Common myeloid progenitor, CD34-positive (primary cell): ENCODE measurements at places on chromosomes 12 and 14.

GRCh38 chr14:99210333-99210732 is 61.7 kb downstream of the BCL11B start:
- H3K4me1 ChIP-seq = no peaks in the 10 kb centered on the region
- H3K27ac ChIP-seq = no peak overlapping the region
- no peaks in the 10 kb centered on the region for H3K36me3 ChIP-seq
- no peak overlapping the region for H3K4me3 ChIP-seq
- no peak for DNase-seq

- no peak overlapping the region for H3K4me3 ChIP-seq
- no peak overlapping the region for H3K27ac ChIP-seq
- DNase-seq = no peak
Measured at GRCh38 chr14:58871573-58871972, 233.8 kb downstream of the DACT1 start.

DNA sequence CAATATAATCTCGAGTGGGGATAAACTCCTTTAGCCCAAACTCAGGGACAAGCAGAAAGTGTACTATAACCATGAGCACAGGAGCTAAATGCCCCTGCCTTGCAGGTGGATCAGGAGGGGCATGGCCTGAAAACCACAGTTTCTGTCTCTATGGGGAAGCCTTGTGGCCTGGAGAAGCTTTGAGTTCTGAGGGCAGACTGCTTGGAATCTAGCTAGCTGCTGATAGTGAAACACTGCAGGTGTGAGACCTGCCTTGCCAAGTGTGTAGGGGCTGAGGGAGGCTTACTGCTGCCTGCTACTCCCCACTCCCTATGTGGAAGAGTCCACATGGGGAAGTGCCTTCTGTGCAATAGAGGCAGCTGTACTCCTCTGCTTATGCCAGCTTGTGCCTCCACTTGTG is 352.3 kb upstream of the OR4E1 start:
- DNase-seq = no peak
- H3K4me3 ChIP-seq = no peak overlapping the region
- peaks cover 4% of the 10 kb centered on the region for H3K4me1 ChIP-seq

DNA sequence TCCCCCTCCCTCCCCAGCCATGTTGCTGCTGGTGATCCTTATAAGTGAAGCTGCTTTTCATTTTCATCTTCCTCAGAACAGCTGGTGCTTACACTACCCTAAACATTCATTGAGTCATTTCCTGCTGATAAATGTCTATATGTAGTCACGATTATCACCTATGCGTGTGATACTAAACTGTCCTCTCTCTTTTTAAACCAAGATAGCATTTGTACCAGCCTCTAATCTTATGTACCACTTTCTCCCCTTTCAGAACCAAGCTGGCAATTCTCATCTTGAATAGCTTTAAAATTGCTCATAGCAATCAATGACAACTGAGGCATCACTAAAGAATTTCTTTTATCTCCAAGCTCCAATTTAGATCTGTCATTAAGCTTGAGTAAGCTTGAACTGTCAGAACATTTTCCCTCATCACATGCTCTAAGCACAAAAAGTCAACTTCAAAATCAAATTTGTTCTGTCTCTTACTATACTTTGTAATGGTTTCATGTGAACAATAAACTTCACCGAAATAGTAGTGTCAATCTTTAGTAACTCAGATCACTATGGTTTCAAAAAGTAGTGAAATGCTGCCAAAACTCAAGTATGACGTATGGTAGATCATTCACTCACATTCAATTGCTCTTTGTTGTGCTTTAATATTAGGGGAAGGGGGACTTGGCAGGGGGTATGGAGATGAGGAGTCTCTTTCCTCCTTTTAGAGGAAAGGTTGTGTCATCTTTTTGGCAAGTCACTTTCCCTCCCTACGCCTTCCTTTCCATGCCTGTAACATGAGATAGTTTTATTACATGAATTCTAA is 178.1 kb upstream of the NOVA1 start:
- H3K4me1 ChIP-seq = no peaks in the 10 kb centered on the region
- H3K27me3 ChIP-seq = no peaks in the 10 kb centered on the region
- H3K4me3 ChIP-seq = no peak overlapping the region
- H3K36me3 ChIP-seq = no peaks in the 10 kb centered on the region
- no peak overlapping the region for H3K27ac ChIP-seq

- H3K4me1 ChIP-seq = peaks cover 7% of the 10 kb centered on the region
- H3K4me3 ChIP-seq = no peak overlapping the region
- peak; percentile 45 for DNase-seq
- H3K27me3 ChIP-seq = no peaks in the 10 kb centered on the region
- H3K27ac ChIP-seq = no peak overlapping the region
Measured at GRCh38 chr12:93223440-93224426, 154.0 kb upstream of the NUDT4 start.

DNA sequence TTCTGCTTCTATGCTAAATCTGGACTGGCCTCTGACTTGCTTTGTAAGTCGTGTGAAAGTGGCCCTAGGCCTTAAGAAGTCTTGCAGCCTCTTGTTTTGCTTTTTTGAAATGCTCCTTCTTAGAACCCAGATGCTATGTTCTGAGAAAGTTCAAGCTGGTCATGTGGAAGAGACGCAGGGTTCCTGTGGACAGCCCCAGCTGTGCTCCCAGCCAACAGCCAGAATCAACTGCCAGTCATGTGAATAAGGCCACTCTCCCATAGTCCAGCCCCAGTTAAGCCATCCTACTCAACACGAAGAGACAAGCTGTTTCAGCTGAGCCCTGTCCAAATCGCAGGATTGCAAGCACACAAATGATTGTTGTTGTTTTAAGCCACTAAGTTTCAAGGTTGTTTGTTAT is 37.3 kb upstream of the TBPL2 start:
- no peak overlapping the region for H3K4me3 ChIP-seq
- DNase-seq = no peak
- no peaks in the 10 kb centered on the region for H3K27me3 ChIP-seq
- H3K36me3 ChIP-seq = no peaks in the 10 kb centered on the region

DNA sequence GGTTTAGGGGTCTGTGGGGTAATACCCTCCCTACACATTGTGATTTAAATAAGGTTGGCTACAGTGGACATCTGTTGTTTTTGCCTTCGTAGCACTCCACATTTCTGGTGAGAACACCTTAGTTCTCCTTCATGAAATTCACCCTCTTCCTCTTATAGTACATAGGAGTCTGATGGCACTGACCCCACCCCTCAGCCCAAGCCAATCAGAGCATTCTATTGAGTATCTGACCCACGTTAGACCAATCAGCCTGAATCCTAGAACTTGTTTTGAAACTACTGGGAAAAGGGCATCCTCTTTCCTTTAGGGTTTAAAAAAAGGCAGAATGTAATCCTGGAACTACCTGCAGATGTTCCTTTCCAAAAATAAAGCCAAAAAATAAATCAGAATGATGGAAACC is 15.8 kb upstream of the LRRC9 start:
- no peaks in the 10 kb centered on the region for H3K36me3 ChIP-seq
- H3K4me3 ChIP-seq = no peak overlapping the region
- no peak overlapping the region for H3K27ac ChIP-seq
- DNase-seq = no peak

DNA sequence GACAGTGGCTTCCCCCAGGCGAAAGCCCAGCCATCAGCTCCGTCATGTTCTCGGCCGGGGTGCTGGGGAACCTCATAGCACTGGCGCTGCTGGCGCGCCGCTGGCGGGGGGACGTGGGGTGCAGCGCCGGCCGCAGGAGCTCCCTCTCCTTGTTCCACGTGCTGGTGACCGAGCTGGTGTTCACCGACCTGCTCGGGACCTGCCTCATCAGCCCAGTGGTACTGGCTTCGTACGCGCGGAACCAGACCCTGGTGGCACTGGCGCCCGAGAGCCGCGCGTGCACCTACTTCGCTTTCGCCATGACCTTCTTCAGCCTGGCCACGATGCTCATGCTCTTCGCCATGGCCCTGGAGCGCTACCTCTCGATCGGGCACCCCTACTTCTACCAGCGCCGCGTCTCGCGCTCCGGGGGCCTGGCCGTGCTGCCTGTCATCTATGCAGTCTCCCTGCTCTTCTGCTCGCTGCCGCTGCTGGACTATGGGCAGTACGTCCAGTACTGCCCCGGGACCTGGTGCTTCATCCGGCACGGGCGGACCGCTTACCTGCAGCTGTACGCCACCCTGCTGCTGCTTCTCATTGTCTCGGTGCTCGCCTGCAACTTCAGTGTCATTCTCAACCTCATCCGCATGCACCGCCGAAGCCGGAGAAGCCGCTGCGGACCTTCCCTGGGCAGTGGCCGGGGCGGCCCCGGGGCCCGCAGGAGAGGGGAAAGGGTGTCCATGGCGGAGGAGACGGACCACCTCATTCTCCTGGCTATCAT is 663 bp downstream of the PTGER2 start:
- no peaks in the 10 kb centered on the region for H3K36me3 ChIP-seq
- H3K4me3 ChIP-seq = peak overlapping the region; percentile 76
- DNase-seq = peak; percentile 74
- no peaks in the 10 kb centered on the region for H3K27me3 ChIP-seq

DNA sequence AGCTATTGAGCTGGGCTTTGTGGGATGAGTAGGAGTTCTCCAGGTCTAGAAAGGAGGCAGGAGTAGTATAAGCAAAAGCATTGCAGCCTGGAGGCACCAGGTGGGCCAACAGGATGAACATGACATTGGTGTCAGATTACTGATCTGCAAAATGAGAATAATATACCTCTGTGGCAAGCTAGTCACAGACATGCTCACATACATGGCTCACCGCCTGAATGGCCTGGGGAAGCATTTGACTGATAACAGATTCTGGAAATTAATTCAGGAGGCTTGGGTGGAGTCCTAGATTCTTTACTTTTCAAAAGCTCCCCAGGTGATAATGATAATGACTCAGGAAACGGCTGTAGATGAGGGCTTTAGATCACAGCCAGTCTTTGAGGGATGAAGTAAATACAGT is 709 bp downstream of the TCL1B start:
- no peak for DNase-seq
- peaks cover 4% of the 10 kb centered on the region for H3K27me3 ChIP-seq
- H3K4me3 ChIP-seq = no peak overlapping the region
- H3K27ac ChIP-seq = no peak overlapping the region

DNA sequence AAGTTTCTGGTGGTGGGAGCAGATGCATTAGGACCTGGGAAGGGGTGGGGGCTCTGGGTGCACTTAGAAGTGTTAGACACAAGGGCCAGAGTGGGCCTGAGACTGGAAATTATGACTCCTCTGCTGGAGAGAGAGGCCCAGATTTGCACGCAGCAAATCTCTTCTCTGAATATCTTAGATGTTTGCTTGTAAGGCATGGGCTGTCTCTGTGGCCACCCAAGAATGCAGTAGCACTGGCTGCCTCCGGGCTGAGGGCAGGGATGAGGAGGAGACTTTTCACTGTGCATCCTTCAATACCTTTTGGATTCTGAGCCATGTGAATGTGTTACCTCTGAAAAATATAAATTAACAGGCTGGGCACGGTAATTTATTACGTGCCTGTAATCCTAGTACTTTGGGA is 14.0 kb upstream of the RABGGTA start:
- DNase-seq = no peak
- no peak overlapping the region for H3K4me3 ChIP-seq
- no peak overlapping the region for H3K27ac ChIP-seq
- peaks cover 4% of the 10 kb centered on the region for H3K36me3 ChIP-seq
- H3K4me1 ChIP-seq = no peaks in the 10 kb centered on the region

DNA sequence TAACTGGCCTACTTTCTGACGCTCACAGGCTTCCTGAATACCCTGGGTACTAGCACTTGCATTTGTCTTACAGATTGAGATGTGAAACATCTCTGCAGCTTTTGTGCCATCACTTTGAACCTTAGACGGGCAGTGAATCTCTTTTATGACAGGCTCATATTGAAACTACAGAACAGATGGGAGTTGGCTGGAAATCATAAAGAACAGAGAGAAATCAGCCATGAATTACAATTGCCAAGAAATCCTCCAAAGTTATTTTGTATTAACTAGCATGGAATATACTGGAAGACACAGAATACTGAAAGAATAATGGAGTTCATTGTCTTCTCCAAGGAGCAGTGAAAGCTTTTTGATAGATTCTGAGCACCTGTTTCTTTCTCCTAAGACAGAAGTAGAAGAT is 32.7 kb downstream of the MYF5 start:
- H3K27ac ChIP-seq = no peak overlapping the region
- no peak overlapping the region for H3K4me3 ChIP-seq
- no peaks in the 10 kb centered on the region for H3K36me3 ChIP-seq
- no peaks in the 10 kb centered on the region for H3K4me1 ChIP-seq
- no peaks in the 10 kb centered on the region for H3K27me3 ChIP-seq

GRCh38 chr14:90809530-90810312 is 6.5 kb downstream of the TTC7B start:
- DNase-seq = no peak
- no peaks in the 10 kb centered on the region for H3K27me3 ChIP-seq
- no peaks in the 10 kb centered on the region for H3K36me3 ChIP-seq
- peaks cover 29% of the 10 kb centered on the region for H3K4me1 ChIP-seq
- H3K4me3 ChIP-seq = no peak overlapping the region

GRCh38 chr12:17326649-17327048 is 720.7 kb upstream of the LMO3 start:
- H3K4me3 ChIP-seq = no peak overlapping the region
- DNase-seq = no peak

DNA sequence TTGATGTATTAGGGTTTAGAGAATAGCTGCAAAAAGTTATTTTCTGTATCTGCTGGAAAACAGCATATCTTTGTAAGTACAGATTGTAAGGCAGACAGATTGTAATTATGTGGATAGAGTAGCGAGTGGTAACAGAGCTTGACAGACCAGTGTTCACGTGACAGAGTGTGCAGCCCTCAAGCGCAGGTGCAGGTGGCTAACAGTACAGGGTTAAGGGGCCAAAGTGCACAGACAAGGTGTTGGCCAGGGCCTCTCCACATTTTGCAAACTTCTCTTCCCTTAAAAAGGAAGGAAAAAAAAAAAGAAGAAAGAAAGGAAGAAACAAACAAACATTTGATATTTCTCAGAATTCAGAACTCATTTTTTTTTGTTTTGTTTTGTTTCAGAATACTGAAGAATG is 25.2 kb upstream of the KLHL42 start:
- H3K27ac ChIP-seq = no peak overlapping the region
- no peak overlapping the region for H3K4me3 ChIP-seq
- H3K4me1 ChIP-seq = no peaks in the 10 kb centered on the region
